ENCODE measurements at places on chromosomes 1 and 21.

DNA sequence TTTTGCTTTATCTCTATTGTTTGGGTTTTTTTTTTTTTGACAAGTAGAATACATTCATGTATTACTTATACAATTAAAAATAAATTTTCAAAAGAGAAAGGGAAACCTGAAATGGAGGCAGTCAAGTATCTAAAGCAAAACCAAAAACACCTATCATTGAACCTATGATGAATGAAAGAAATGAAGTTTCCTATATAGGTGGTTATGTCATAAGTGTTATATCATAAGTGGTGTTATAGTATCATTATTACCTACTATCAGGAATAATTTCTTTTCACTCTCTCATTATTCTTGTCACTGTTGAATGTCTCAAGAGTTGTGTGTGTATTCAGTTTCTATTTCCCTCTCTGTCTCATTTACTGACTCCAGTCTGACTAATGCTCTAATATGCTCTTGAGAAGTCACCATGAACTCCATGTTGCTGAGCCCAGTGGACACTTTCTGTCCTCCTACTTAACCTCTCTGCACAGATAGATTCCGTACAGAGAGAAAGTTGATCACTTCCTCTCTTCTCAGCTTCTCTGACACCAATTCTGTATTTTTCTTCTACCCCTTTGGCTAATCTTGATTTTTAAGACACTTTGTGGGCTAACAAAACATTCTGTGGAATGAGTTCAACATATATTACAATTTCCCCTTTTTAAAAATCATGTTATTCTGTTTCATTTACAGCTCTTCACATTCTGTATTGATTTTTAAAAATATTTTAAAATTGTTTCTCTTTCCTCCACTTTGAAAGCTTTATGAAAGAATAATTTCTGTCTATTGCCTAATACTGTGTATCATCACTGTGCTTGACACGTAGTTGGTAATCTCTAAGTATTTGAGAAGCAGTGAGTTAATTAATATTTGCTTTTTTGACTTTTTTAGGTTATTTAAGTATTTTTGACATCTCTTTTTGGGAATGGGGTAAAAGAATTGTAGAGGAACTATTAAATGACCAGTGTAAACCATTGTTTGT is 50.1 kb downstream of the RASAL2 start:
- DNase-seq, result no peak

- DNase-seq, result no peak
These were observed 45.4 kb downstream of the KCND3 start for GRCh38 chr1:111943846-111944749.

- no peak for DNase-seq
These were observed 125.4 kb upstream of the DAB1 start for GRCh38 chr1:57549300-57549699.

GRCh38 chr21:46099476-46099875 is 1.6 kb downstream of the COL6A2 start:
- no peak for DNase-seq

- no peak for DNase-seq
These were observed 4.9 kb downstream of the MEX3A start for GRCh38 chr1:156077430-156077760.

Data from renal cortex interstitium (tissue), 15 donors.